Subcutaneous adipose tissue (tissue), 4 donors: ENCODE measurements at places on chromosomes 4 and X. TPM values are rescaled to one million over a fixed set of nuclear protein-coding genes. Genes with fewer than 3 reads are reported as not detected.

SPP1 gene
- 43.3 TPM for total RNA-seq

PAGE2 gene
- total RNA-seq: not detected

H2BW2 gene
- not detected for total RNA-seq

TLR10 gene
- total RNA-seq: 2.1 TPM

LRIT3 gene
- 0.19 TPM for total RNA-seq
